ENCODE measurements at places on chromosomes 3 and 15.

GRCh38 chr15:52790169-52790708, at the start of gene ONECUT1:
TSS of gene ONECUT1 (minus strand) at chr15:52790336. CDS start at chr15:52789884, 452 bp downstream.
- DNase-seq, result peak; percentile 38

DNA sequence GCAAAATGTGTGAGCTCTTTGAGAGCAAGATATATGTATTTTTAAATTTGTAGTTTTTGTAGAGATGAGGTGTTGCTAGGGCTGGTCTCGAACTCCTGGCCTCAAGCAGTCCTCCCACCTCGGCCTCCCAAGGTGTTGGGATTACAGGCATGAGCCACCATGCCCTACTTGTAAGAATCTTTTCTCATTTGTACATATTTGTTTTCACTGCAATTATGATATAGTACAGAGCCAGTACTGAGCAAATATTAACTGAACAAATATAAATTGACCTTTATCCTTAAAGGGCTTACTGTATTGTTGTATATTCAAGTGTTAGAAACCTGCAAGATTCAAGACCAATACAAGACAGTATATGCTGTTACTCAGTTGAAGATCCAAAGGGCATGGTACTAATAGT, 53.4 kb downstream of the GTF2E1 start:
- DNase-seq, result no peak

DNA sequence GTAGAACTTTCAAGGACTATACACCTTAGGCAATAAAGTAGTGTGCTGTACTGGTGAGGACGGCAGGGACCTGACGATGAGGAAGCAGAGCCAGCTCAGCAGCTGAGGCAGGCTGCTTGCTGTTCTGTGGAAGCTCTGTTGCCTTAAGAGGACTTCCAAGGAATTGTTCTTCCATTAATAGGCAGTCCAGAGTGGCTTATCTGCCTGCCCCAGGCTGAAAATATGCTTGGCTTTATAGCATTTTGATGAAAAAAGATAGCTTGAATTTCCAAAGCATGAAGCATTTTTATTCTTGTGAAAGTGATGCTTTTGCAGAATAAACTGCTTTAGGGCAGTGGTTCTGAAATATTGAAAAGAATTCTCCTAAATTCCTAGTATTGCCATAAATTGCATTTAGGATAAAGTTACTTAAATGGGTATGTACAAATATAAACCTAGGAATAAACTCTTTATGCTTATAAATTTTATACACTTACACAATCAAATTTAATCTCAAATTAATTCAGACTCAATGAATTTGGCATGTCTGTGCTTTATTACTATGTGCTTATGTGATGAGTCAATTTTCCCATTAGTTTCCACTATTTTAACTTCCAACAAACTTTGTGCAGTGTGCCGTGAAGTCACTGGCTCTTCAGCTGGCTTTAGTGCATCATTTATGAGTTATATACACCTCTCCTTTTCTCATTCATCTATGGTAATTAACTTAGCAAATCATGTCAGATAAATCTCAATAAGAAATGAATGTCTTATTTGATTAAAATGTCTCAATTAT, 231.0 kb upstream of the RASGRP1 start:
- DNase-seq, result peak; percentile 85

GRCh38 chr3:184386047-184386806, 6.4 kb downstream of the CHRD start:
- no peak for DNase-seq

GRCh38 chr3:125351152-125351551, 24.0 kb downstream of the ZNF148 start:
- no peak for DNase-seq

DNA sequence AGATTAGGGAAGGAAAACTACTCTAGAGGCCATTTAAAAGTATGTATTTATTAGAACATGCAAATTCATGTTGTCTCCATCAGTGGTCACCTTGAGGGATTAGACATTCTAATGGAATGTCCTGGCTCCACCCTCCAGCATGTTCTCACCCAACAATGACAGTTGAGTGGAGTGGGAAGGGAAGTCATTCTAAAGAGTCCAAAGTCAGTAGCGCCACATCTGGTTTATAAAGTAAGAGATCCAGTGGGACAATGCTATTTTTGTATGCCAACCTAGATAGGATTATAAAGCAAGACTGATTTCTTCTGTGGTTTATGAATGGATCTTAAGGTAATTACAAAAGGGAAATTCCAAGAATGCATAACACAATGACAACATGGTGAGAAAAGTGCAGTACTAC, 33.3 kb downstream of the SLC24A1 start:
- peak; percentile 52 for DNase-seq

DNA sequence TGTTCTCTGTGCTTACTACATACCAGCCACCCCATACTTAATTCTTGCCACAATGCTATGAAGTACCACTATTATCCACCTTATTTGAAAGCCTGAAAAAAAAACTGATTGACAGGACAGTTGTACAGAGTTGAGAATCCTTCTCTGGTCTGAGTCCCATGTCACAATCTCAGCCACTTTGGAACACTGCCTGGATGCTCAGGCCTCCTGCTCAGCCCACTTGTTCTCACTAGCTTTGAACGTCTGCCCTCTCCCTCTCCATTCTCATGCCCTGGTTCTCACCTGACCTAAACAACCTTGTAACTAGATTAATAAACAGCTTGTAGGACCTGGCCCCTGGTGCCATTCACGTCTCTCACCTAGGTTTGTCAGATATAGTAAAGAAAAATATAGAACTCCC, 53.9 kb downstream of the TRIM69 start:
- no peak for DNase-seq

DNA sequence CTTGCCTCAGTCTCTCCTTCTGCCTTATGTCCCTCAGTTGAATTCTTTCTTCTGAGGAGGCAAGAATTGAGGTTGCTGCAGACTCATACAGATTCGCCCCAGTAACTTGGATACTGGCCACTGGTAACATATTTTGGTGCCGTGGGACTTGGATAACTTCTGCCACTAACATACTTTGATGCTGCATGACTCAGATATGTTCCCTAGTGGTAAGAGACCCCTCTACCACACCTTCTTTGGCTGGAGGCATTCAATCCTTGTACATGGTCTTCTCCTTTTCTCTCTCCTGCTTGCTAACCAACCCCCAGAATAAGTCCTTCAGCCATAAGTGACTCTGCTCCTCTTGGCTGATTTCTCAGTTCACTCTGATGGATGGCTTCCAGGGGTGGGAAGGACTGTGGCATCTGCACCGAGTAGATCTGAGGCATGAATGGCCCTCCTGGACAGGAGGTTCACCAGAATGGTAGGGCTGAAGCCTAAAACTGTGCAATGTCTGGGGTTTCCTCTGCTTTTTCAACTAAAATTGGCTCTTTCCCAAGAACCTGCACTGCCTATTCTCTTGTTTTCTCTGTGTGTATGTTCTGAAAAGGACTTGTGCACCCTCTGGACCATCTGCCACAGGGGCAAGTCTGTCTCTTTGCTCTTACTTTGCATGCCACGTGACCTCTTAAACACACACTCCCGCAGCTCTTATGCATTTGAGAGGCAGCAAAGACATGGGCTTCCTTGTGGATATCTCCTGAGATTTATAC, 55.5 kb upstream of the FSTL1 start:
- DNase-seq, result peak; percentile 70

DNA sequence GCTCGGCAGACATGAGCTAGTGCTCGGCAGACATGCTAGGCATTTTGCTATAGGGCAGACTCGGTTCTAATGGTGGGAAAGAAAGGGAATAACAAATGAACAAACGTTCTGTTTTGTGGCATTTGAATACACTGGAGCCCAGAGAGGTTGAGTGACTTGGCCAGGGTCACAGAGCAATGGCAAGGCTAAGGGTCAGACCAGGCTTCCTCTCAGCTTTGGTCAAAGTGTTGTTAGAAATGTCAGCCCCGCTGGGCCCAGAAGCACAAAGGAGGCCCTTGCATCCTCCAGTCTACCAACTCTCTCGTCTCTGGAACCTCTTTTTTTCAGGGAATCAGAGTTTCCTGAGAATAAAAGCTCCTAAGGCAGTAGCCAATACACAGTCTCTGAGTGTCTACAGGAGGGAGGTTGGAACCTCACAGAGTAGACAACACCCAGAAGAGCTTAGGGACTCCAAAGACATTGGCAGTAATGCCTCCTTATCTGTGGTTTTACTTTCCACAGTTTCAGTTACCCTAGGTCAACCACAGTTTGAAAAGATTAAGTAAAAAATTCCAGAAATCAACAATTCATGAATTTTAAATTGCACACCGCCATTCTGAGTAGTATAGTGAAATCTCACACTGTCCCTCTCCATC, 47.3 kb downstream of the SSUH2 start:
- DNase-seq, result no peak

DNA sequence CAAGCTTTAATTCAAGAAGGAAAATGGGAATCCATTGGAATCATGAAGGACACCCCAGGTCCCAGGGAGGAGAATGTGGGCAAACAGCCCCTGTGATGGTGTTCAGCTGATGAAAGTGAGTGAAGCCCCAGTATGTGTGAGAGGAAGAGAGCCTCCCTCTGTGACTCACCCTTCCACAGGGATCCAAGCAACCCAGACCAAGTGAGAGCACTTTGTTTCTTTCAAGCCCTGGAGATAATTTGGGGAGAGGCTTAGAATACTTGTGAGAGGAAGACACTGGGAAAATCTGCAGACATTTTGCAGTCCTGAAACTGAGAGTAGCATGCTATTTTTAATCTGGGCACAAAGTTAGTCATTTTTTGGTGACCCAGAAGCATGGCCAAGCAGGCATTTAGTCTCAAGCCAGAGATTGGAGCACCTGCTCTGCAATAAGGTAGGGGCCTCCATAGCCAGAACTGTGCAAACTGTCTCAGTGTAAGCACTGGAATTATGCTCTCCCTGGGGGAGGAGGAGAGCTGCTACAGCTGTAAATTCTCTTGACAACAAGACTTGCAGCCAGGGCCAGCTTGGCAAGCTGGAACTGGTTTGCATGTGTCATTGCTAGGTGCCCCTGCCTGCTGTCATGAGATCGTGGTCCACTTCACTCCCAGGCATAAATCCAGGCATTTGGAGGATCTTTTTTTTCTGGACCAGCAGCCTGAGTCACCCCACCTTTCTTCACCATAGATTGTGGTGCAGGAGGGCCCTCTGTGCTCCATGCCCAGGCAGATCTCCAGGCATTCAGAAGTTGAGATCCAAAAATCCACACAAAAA, 537.8 kb upstream of the DPPA4 start:
- no peak for DNase-seq

GRCh38 chr3:115800489-115801075, 177.3 kb downstream of the GAP43 start:
- DNase-seq, result peak; percentile 91

DNA sequence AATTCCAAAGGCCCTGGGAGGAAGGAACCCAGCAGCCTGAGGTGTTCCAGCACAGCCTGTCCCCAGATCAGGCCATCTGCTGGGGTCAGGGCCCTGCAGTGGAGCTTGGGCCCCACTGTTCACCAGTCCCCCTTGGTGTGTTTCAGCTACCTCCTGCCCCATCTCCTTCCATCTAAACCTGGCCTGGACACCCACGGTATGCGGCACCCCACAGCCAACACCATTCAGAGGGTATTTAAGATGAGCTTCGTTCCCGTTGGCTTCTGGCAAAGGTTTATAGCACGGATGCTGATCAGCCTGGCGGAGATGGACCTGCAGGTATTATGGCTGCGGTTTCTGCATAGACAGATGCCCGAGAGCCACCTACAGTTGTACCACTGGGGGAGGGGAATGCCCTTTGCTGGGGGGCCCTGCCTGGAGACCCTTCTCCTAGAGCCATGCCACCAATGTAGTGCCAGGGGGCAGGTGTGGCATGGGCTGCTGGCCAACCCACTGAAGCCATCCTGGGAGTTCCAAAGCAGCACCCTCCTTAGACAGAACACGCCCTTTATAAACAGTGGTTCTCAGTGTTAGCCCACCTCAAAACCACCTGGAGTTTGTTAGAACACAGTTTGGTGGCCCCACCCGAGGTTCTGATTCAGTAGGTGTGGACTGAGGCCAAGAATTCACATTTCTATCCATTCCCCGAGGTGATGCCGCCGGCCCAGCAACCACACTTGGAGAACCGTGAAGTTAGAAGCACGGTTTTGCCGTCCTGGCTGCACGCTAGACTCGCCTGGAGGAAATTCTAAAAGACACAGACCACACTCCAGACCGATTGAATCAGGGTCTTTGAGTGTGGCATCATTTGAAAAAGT, 126.9 kb downstream of the LRRK1 start:
- DNase-seq, result no peak

DNA sequence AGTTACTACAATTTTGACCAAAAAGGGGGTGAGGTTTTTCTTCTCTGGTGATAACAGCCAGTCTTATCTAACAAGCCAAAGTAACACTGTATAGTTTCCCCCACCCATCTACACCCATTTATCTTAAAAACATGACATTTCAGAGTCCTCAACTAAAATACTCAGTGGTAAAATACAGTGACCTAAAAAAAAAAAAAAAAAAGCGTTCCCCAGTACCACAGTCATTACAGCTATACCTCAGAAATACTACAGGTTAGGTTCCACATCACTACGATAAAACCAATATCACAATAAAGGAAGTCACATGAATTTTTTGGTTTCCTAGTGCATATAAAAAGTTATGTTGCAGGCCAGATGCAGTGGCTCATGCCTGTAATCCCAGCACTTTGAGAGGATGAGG, 13.8 kb downstream of the DENND4A start:
- no peak for DNase-seq

GRCh38 chr3:119420196-119420595, 43.2 kb downstream of the TMEM39A start:
- DNase-seq, result no peak

DNA sequence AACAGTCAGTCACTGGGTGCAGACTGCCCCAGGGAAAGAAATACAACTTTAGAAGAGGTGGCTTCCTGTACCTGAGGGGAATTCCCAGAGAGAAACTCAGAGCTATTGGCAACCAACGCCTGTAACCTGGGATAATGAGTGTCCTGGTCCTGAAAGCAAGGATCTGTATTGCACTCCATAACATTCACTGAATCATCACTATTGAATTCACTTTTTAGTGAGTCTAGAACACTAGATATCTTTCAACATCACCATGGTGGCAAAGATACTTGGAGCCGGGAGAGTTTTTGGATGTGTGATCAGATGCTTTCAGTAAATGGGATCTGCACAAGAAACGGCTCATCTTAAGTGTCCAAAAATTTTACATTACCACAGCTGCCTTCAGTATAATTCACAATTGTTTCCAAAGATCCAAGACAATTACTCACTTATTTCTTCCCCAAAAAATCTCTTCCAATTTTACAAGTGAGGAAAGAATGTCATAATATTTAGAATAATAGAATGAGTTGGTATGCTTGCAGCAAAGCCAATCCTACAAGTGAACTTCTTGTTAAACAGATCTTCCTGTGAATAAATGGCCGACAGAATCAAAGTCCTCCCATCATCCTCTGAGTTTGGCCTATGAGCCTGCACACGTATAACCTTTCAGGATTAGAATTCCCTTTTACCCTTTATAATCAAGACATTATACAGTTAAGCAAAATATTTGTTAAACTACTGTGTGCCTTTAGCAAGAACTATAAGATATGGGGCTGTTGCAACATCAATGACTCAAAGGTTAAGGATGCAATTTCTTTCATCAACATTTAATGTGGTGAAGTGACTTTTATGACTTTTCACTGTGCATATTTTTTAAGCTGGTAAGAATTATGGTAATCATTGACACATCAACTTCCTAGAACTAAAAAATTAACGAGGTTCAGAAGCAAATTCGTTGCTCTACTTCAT, 243.3 kb upstream of the COL8A1 start:
- DNase-seq, result peak; percentile 97
